Stimulated activated CD4-positive, alpha-beta T cell treated with anti-CD3 and anti-CD28 coated beads, Interleukin-1b, Interleukin-23, amount 100 ng/mL, for 1 hour (primary cell): ENCODE measurements at places on chromosomes 11 and 22.
A peak's percentile ranks its signal among the peaks of the same experiment; 100 is the strongest.

DNA sequence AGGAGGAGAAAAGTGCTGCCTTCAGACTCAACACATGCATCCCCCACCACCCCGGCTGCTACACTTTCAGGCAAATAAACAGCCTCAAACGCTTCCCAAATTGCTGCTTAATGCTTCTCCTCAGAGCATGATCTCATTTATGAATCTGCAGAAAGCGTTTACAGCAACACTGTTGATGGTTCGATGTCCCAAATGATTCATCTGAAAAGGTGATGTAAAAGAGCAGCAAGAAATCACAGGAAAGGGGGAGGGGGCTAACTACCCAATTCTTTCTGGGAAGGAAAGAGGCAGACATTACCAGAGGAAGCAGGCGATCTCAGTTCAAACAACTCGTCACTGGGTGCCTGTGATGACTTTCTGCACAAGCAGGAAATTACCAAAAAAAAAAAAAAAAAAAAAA, 119.6 kb downstream of the TENM4 start:
- DNase-seq: no peak

DNA sequence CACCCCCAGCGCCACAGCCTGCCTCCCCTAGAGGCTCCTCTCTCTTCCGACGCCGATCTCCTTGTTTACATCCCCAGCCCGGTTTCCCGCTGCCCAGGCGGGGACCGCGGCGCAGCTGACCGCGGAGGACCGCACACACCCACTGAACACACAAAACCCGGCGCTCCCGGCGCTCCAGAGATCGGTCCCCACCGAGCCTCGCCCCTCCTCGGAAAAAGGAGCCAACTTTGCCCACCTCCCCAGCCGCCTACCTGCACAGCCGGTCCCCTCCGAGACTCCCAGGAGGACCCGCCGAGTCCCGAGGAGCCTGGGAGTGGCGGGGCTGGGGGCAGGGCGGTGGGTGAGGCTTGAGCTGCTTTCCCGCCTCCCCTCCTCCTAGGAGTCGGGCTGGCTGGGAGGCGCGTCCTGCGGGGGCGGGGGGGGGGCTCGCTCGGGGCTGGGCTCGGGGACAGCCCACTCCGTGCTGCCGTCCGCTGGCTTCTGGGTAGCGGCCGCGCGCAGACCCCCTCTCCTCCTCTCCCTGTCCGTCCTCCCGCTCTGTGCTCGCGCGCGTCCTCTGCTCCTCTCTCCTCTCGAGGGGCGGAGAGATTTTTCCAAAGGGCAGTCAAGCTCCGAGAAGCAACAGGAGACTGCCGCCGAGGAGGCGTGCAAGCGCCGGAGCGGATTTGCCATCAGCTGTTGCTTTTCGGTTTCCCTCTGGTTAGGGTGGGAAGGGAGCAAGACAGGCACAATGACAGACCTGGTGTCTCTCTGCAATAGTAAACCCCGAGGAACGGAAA, at the start of gene FXYD6:
Gene FXYD6, minus strand, starts transcription at position 318 of the 779 bp plus-strand sequence. CDS start 33,882 bp downstream, outside the sequence.
- DNase-seq: no peak

DNA sequence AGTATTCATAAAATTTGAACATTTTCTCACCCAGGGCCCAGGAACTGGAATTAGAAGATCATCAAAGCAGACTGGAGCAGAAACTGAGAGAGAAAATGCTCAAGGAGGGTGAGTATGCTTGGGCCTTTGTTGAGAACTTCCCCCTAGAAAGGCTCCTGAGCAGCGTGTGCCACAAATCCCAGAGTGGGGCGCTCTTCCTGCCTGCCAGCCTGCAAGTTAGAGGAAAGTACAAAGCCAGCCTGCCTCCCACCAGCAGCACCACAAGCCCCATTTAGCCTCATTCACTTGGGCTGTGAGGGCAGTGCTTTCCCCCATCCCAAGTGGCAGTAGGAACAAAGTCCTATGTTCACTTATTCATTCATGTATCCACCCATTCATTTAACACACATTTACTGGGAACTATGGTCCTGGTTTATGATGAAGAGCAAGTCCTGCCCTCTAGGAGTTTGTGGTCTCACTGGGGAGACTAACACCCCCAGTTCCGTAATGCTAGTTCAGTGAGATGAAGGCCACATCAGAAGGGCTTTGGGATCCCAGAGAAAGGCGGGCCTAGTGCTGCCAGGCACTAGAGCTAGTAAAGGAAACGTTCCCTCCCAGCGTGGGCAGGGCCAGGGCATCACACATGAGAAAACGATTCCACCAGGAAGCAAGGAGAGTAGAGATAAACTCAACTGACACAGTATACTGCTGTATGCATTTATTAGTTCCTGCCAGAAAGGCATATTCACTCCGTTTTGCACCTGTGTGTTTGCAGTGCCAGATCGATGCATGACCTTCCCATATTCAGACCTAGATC, 22.4 kb upstream of the PARVA start:
- DNase-seq: no peak

- no peak for DNase-seq
These were observed 3.3 kb downstream of the NADSYN1 start for GRCh38 chr11:71456294-71456693.

- DNase-seq: no peak
These were observed at the start of gene BACE1 for GRCh38 chr11:117316197-117316961. BACE1 (minus strand) TSS chr11:117316256; CDS start chr11:117315795, 461 bp downstream.

DNA sequence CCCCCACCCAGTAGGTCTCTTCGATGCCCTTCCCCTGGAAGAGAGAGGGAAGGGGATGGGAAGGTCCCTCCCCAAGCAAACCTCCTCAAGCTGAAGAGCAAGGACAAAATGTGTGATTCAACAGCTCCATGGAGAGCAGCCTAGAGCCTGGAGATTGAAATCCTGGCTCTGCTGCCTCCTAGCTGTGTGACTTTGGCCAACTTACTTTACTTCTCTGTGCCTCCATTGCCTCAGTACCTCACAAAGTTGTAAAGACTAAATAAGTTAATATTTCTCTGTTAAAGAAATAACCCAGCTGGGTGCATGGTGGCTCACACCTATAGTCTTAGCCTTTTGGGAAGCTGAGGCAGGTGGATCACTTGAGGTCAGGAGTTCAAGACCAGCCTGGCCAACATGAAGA, 21.1 kb upstream of the LRRC32 start:
- no peak for DNase-seq

GRCh38 chr22:46803031-46803880, 40.8 kb downstream of the TBC1D22A start:
- peak; percentile 48 for DNase-seq

- DNase-seq: no peak
These were observed 25.0 kb upstream of the SLC5A1 start for GRCh38 chr22:32018056-32018455.

- no peak for DNase-seq
These were observed 15.1 kb downstream of the FXYD6 start for GRCh38 chr11:117861151-117862018.

- DNase-seq: no peak
These were observed 597.2 kb downstream of the DLG2 start for GRCh38 chr11:85029964-85030363.

DNA sequence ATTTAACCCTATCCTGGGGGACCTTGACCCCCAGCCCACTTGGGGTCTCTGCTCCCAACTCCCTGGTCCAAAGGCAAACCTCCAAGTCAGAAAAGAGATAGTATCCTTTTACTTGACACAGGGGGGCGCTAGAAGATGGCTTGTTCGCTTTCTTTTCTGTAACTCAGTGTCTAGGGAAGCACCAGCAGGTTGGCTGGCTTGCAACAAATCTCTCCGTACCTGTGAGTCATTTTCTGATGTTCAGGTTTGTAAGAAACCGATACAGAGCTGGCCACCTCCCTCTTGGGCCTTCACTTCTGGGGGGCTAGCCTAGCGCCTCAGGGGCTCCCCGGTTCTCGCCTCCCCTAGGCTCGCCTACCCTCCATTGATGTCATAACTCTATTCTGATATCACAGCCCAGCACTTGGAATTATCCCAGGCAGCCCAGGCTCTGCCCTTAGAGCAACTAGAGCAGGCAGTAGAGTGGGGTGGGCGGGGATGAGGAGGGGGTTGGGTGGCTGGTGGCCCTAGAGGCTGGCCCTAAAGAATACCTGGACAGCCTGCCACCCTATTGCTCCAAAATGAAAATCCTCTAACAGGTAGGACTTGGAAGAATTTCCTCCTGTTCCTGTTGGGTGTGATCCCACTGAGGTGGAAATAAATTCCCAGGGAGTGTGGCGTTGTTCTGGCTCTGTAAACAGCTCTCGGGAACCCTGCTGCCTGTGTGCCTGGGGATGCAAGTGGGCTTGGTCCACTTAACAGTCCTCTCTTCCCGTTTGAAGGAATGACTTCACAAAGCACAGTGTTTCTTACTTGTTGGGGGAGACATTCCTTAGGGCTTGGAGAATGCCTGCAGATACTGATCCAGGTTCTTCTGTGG, 69.4 kb downstream of the OSBP2 start:
- DNase-seq: no peak

DNA sequence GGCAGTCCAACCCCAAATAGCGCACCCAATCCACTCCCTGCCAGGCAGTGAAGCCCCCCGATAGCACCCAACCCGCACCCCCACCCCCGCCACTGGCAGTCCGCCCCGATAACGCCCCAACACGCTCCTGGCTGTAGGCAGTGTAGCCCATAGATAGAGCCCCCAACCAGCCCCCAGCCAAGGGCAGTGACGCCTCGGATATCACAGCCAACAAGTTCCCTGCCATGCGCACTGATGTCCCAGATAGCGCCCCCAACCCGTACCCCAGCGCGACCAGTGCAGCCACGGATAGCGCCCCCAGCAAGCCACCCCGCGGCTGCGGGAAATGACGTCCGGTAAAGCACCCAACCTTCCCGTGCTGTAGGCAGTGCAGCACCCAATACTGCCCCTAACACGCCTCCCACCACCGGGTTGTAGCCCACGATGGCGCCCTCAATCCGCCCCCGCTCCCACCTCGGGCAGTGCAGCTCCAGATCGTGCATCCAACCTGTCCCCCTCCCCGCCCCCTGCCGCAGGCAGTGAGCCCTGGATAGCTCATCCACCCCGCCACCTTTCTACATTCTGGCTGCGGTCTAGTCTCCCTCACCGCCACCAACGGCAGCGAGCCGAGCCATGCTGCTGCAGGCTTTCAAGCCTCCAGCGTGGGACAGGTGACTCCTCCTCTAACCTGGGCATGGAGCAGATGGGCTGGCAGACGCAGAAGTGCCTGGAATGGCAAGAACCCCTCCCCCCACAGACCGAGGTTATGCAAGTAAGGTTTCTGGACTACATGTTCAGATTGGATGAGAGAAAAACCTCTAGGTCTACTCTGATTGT, 625 bp downstream of the RFPL2 start:
- no peak for DNase-seq

GRCh38 chr22:32631507-32632255, 157.1 kb downstream of the FBXO7 start:
- no peak for DNase-seq

DNA sequence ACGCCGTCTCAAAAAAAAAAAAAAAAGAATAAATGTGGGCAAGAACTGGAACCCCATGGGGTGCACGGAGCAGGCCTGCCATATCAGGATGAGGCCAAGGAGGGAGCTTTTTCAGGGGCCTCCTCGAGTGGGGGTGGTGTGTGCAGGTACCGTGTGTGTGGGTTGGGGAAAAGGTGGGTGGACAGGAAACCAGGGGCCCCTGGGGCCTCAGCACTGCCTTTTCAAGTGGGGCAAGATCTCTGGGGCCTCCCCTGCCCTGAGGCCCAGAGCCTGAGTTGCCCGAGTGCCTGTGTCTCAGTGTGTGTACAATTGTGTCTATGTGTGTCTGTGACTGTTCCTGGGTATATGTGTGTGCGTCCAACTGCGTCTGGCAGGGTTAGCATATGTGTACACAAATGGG, 23.8 kb downstream of the TEF start:
- DNase-seq: no peak

- no peak for DNase-seq
These were observed 14.3 kb downstream of the MUC5B start for GRCh38 chr11:1237128-1237580.

DNA sequence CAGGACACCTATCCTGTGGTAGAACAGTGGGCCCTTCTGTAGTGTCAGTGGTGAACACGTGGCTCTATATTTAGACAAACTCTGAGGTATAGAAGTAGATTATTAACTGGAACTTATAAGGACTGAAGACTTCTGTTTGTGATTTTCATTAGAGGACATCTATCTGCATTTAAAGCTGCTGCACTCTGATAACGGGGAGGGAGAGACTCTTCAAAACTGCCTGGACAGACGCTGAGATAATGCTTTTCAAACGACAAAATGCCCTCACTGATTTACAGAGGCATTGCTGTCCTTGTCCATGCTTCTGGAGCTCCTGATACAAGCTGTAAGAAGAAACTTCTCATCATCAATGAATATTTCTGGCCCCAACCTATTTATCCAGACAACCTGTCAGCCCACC, 425.2 kb downstream of the OPCML start:
- DNase-seq: no peak

DNA sequence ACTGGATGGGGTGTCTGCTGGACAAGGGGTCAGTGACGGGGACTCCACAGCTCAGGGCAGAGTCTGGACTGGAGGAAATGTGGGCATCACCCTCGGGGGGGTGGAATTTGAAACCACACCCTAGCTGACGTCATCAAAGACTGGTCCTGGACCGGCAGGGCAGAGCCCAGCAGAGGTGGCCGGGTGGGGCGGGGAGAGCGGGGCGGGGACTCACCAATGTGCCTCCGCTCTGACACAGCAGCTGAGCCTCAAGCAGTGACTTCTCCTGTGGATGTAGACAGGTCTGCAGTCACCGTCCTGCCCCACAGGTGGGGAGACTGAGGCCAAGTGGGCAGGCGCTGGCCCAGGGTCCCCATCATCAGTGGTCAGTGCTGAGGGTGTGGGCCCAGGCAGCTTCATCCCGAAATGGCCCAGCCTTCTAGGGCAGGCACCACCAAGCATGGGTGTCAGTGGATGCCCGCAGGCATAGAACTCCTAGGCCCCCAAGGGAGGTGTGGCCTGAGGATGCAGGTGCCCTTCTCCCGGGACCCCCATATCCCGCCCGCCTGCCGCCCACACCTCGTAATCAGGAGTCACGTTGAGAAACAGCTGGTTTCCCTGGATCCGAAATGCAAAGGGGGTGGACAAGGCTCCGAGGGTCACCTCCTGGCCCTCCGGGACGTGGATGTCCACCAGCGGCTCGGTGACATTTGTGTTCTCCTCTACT, 603 bp downstream of the CDHR5 start:
- no peak for DNase-seq

GRCh38 chr11:6480299-6480914, 724 bp downstream of the ARFIP2 start:
- no peak for DNase-seq

DNA sequence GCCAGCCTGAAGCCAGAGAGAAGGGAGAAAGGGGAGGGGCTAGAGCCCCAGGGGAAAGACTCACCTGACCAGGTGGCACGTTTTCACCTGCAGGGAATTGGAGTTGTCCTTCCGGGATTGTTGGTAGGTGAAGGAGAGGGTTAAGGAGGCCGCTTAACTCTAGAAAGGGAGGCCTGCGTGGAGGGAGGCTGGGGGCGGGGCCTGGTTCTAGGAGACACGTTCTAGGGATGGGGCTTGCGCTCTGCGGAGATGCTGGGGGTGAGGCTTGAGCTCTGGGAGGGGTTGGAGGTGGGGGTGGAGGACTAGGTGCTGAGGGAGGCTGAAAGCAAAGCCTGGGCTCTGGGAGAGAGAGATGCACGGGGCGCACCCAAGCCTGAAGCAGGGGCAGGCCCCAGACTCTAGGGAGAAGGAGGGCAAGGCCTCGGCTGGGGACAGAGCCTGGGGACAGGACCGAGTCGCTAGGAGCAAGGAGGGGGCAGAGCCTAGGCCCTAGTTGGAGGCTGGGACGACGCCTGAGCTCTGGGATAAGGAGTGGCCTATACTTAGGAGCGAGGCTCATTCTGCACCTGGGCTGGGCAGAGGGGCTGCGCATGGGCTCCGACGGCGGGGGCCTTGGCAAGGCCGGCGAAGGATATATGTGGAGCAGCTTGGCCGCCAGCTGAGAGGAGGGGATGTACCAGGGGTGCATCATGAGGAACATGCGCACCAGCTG, 2.4 kb downstream of the RASGRP2 start:
- DNase-seq: no peak

- no peak for DNase-seq
These were observed 1.3 kb downstream of the GRIK4 start for GRCh38 chr11:120512739-120513435.

GRCh38 chr22:37017356-37017755, 1.9 kb downstream of the TST start:
- no peak for DNase-seq
